Uterus (tissue), 4 donors: ENCODE measurements at places on chromosomes 2 and 18. TPM values are rescaled to one million over a fixed set of nuclear protein-coding genes. Genes with fewer than 3 reads are reported as not detected.

Gene SERPINB11
- not detected for total RNA-seq

Gene ONECUT2
- not detected for total RNA-seq

Gene POU3F3
- not detected for total RNA-seq

Gene RHOB
- total RNA-seq, result 320 TPM

Gene MC5R
- total RNA-seq, result not detected

Gene TUBA3E
- not detected for total RNA-seq

Gene TUBA3D
- 1.0 TPM for total RNA-seq

Gene CCBE1
- total RNA-seq, result 7.7 TPM

Gene TFCP2L1
- total RNA-seq, result 0.18 TPM

Gene TEX44
- total RNA-seq, result not detected

Gene TDRD15
- total RNA-seq, result not detected

Gene RGPD4
- not detected for total RNA-seq

Gene PSD4
- total RNA-seq, result 4.5 TPM

Gene FBLN7
- total RNA-seq, result 9.6 TPM

Gene LCLAT1
- total RNA-seq, result 37.6 TPM

Gene DIPK1C
- total RNA-seq, result not detected

Gene CDK15
- total RNA-seq, result 6.9 TPM

Gene ADGRF3
- 0.21 TPM for total RNA-seq

Gene ATP6V1B1
- not detected for total RNA-seq

Gene DCC
- total RNA-seq, result 0.40 TPM

Gene PSMA8
- total RNA-seq, result not detected

Gene ZNF385B
- not detected for total RNA-seq

Gene HOXD9
- total RNA-seq, result 70.8 TPM

Gene C2orf74
- 5.7 TPM for total RNA-seq

Gene AGXT
- total RNA-seq, result not detected

Gene SERPINB13
- not detected for total RNA-seq

Gene LIMS4
- 6.4 TPM for total RNA-seq

Gene KIF3C
- total RNA-seq, result 12.6 TPM

Gene EN1
- not detected for total RNA-seq

Gene TET3
- 1.3 TPM for total RNA-seq

Gene HOXD4
- 16.5 TPM for total RNA-seq

Gene MYCN
- total RNA-seq, result 4.1 TPM

Gene SNTG2
- 18.2 TPM for total RNA-seq

Gene CBLN2
- not detected for total RNA-seq

Gene PTPRN
- total RNA-seq, result not detected

Gene ZNF892
- total RNA-seq, result 19.6 TPM

Gene TCF23
- 84.6 TPM for total RNA-seq

Gene RUFY4
- total RNA-seq, result 0.07 TPM

Gene EDAR
- not detected for total RNA-seq

Gene PKDCC
- 181 TPM for total RNA-seq

Gene CPO
- not detected for total RNA-seq

Gene CD207
- total RNA-seq, result 2.9 TPM

Gene REG3G
- not detected for total RNA-seq

Gene SLC11A1
- total RNA-seq, result 7.4 TPM

Gene TLX2
- total RNA-seq, result 0.55 TPM

Gene EVX2
- not detected for total RNA-seq

Gene RAB27B
- 4.4 TPM for total RNA-seq

Gene DNAJC5G
- total RNA-seq, result 3.9 TPM

Gene UGT1A8
- total RNA-seq, result not detected

Gene RNASEH1
- 11.0 TPM for total RNA-seq

Gene EMILIN1
- 237 TPM for total RNA-seq

Gene ACTG2
- 171 TPM for total RNA-seq

Gene CNDP1
- not detected for total RNA-seq

Gene LYPD1
- total RNA-seq, result not detected

Gene LDLRAD4
- total RNA-seq, result 48.6 TPM

Gene ST6GAL2
- total RNA-seq, result 2.6 TPM

Gene TMEM17
- 3.1 TPM for total RNA-seq

Gene ALK
- 0.06 TPM for total RNA-seq
